ENCODE measurements at places on chromosomes 7 and 10.

- no peak for DNase-seq
These were observed 10.1 kb downstream of the IRF5 start for GRCh38 chr7:128947854-128948253.

DNA sequence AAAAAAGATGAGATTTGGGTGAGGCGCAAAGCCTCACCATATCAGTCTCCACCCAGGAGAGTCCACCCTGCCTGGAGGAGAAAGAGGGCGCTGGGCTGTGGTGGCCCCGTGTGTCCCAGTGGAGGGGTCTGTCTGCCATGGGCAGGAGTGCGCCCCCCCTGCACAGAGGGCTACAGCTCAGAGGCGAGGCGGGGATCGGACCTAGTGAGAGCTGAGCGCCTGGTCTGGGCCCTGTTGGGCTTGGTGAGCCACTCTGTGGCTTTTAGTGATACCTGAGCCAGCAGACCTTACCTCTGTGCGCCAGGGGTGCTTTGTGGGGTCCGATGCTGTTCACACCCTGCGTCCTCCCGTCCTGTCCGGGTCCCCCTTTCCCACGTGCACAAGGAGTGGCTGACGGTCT lies 25.9 kb upstream of the GNA12 start:
- DNase-seq = no peak

GRCh38 chr10:28841625-28842024 lies 164.3 kb downstream of the BAMBI start:
- no peak for DNase-seq

DNA sequence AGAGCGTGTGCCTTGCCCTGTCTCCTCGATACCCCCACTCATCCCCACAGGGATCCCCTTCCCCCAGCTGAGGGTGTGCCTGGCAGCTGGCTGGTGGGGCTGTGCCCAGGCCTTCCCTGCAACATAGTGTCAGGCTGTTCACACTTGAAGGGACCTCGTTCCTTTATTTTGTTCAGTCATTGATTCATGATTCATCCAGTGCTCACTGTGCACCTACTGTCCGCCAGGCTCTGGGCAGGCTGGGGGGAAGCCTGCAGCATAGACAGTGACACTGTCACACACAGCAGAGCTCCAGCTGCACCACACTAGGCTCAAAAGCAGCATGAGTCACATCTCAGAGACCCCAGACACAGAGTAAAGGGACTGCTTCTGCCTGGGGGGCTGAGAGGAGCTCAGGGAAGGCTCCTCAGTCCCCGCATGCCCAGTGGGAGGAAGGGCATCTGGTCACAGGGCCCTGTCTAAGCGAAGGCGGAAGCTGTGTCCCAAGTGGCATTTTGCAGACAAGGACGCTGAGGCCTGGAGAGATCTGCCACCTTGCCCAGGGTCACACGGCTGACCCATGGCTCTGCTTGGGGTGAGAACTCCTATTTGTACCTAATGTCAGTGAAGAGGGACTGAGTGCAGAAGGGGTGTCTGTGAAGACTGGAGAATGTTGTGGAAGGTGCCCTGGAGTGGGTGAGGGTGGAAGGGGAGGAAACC lies 27.9 kb downstream of the CDH23 start:
- DNase-seq = no peak

DNA sequence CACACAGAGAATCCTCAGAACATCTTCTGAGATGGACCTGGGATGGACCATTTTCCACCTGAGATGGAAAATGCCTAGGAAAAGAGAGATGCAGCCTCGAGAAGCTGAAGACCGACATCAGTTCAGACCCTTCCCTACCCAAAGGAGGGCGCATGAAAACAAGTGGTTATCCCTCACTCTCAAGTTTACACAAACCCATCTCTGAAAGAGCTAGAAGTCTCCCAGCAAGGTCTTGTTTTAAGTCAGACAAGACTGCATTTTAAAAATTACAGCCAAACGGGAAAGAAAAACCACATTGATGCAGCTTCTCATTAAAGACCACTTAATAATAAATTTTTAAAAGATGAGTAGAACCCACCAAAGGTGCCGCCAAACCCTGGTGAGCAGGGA lies 1.3 kb downstream of the RAPGEF5 start:
- DNase-seq = peak; percentile 17
